ENCODE measurements at places on chromosomes 2 and 18.

- DNase-seq, result peak; percentile 88
Measured at GRCh38 chr18:45014047-45014501, 333.4 kb downstream of the SETBP1 start.

DNA sequence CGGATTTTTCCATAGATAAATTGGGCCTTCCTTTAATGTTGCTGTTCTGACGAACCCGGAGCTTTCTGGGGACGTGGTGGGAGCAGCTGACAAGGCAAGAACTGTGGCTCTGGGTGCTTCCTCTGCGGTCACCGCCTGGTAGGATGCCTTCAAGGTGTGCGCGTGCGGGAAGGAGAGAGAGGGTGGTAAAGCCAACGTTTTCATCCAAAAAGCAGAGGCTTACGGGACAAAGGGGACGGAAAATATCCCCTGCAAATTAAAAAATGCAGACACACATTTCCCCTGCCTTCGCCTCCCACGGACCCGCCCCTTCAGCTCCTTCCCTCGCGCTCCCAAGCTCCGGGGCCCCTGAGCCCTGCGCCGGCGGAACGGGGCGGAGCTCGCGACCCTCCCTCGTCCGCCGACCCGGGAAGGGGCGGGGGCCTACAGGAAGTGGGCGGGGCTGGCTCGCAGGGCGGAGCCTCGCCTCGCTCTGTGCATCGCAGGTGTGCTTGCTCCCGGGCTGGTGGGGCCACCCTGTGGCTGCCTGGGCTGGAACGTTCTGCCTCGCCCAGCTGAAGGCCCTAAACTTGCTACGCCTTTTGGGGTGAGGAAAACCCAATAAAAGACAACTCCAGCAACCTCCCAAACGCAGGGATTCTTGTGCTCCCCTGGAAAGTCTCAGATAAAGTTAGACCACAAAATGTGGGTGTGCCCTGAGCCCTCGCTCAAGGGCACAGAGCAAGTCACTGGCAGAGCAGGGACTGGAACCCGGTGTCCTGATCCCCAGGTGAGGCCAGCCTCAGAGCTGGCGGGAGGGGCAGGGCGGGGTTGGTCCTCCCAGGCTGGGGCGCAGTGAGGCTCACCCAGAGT lies 25.4 kb upstream of the SLC66A3 start:
- DNase-seq, result no peak

- no peak for DNase-seq
Measured at GRCh38 chr2:98901702-98902101, 34.3 kb downstream of the CRACDL start.

GRCh38 chr18:46461993-46462392 lies 195.0 kb downstream of the LOXHD1 start:
- no peak for DNase-seq

GRCh38 chr18:78309924-78310323 lies 669.7 kb upstream of the SALL3 start:
- DNase-seq, result no peak

DNA sequence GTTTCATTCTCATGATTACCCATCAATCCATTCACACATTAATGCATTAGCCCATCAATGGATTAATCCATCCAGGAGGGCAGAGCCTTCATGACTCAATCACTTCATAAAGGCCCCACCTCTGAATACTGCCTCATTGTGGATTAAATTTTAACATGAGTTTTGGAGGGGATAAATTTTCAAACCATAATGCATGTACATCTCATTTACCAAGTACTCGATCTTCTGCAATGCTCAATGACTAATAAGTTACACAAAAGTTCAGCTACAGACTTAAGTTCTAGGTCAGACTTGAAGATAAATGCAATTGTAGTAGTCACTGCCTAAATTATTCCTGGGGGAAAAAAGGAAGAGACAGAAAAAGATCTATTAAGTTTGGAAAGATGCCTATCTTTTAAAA lies 120.0 kb upstream of the OSR1 start:
- no peak for DNase-seq

DNA sequence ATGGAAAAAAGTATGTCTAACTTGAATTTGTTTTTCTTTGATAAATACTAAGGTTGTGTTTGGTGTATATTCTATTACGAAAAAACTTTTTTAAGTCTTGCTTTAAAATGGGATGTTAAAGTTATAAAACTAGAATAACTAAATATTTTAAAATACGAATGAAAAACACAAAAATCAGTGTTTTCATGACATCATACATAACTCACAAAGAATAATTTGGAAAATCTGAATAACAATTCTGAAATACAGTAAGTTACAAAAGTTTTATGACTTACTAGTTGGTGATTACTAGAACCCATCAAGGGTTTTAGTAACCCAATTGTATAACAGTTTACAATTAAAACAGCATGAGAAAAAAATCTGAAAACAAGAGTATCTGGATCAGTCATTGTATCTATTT lies 61.2 kb downstream of the PIGN start:
- no peak for DNase-seq

GRCh38 chr2:69305712-69306392 lies 81.2 kb downstream of the GFPT1 start:
- peak; percentile 28 for DNase-seq

DNA sequence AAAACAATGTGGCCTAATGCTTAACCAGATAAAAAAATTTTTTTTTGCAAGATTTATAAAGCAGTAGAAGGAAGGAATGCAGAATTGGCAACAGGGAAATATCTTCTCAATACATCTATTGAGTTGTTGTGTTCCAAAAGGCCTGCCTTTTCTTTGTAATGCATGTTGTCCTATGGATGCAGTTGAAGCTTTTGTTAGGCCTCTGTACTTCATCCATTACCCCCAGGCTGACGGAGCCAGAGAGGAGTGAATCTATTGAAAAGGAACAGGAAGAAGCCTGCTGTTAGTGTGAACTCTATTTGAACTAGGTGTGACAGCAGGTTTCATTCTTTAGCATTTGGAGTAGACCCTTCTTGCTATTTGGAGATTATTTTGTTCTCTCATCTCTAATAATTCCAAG lies 56.5 kb downstream of the MTX2 start:
- no peak for DNase-seq

DNA sequence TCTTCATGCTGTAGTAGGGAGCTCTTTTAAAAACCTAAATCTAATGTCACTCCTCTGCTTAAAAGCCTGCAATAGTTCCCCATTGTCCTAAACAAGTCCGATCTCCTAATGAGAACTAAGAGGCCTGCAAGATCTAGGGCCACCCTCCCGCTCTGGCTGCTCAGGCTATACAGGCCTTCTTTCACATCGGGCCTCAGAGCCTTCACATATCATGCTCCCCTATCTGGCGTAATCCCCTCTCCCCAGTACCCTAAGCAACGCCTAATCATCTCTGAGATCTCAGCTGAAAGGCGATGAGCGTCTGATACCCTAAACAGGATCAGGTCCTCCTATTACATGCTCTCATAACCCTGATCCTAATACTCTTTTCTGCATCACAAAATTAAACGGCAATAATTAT lies 1.9 kb downstream of the MAP4K3 start:
- DNase-seq, result peak; percentile 40

GRCh38 chr2:149483004-149483605 lies 104.5 kb downstream of the MMADHC start:
- DNase-seq, result peak; percentile 55

GRCh38 chr2:196475611-196476010 lies 163.9 kb upstream of the CCDC150 start:
- DNase-seq, result no peak

- DNase-seq, result peak; percentile 10
Measured at GRCh38 chr2:232088771-232089170, 127.3 kb downstream of the DIS3L2 start.

DNA sequence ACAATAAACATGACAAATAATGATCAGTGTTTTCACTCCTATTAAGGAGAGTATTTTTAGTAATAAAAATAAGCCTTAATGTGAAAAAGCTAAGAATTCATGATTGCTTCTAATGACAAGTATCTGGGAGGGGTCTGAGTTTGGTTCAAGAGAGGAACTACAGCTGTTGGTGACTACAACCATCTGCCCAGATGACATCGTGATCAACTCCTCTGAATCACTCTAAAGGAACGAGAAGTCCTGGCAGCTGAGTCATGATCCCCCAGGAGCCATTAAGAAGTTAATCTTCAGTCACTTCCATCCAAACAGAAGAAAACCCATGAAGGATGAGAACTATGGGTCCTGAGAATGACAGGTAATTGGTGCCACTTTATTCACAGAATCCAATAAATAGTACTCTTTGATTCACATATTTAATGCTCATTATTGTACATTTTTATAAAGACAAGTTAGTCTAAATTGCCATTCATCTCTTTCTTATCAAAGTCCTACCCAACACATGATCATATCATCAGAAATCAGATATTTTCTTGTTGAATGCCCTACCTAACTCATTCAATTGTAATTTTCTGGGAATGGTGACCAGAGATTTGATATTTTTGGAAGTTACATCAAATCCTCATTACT lies 6.8 kb downstream of the TFPI start:
- peak; percentile 97 for DNase-seq

DNA sequence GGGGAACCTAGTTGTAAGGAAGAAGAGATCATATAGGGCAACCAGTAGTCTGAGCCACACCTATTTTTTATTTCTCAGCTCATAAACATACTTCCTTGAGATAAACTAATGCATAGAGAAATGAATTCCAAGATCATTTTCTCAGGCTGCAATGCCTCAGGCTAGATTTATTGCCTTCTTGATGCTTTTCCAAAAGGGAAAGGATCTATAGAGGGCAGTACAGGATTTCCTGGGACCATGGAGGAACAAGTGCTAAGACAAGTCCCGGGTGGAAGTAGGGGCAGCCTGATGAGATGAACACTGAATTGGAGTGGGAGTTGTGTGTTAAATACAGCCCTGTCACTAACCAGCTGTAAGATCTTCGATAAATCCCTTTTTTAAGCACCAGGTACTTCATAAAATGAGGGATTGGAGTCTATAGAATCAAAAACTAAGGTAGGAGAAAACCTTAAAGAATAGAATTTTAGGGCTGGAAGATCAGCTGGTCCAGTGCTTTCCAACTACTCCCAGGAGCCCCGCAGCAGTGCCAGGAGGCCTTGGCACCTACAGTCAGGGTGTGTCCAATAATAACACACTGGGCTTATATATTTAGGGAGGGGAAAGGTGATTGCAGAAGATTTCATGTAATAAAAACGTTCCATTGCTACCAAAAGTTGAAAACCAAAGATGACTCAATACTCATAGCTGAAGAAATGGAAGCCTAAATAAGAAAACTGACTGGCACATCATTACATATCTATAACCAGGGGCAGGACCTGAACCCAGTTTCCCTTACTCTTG lies 58.1 kb downstream of the SERTAD2 start:
- peak; percentile 26 for DNase-seq

- no peak for DNase-seq
Measured at GRCh38 chr2:240301256-240301795, 134.1 kb upstream of the GPC1 start.

- no peak for DNase-seq
Measured at GRCh38 chr2:198700319-198700718, 757.4 kb downstream of the SATB2 start.

GRCh38 chr2:37654932-37655841 lies 16.3 kb downstream of the CDC42EP3 start:
- DNase-seq, result peak; percentile 76

DNA sequence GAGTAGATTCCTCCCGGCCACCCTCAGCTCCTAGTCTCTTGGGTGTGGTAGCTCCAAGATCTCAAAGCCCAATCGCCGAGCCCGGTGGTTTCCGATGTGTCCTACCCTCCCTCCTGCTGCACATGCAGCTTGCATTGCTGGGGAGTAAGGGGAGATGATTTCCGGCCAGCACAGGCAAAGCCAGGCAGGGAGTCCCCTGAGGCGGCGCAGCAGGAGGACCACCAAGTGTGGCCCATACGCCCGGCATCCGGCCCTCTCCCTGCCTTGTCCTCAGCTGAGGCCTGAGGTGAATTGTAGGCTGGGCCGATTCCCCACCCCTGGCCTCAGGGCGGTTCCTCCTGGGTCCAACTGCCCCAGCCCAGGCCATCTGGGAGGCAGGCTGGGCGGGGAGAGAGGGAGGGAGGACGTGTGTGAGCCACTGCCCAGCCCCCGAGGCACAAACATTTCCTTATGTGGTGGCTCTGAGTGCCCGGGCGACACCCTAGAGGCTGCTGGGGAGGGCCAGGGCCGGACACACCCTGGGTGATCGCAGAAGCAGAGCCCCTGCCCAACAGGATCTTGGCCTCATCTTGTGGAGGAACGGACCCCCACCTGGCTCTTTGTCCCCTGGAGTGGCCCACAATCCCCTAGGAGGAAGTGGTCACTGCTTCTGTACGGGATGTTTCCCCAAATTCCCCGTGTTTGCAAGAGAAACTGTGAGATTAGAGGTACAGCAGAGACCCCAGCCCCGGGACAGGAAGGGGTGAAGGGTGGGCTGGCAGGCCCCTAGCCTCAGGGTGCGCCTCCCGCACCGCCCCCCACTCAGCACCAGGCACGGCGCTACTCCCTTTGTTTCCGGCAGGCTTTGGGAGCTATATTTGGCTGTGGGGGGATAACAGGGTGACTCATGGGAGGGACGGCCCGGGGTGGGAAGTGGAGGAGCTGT lies 41.9 kb upstream of the PTMA start:
- DNase-seq, result peak; percentile 99

GRCh38 chr2:45748239-45748638 lies 96.8 kb downstream of the PRKCE start:
- peak; percentile 98 for DNase-seq

- no peak for DNase-seq
Measured at GRCh38 chr2:224970311-224970710, 72.0 kb downstream of the DOCK10 start.

DNA sequence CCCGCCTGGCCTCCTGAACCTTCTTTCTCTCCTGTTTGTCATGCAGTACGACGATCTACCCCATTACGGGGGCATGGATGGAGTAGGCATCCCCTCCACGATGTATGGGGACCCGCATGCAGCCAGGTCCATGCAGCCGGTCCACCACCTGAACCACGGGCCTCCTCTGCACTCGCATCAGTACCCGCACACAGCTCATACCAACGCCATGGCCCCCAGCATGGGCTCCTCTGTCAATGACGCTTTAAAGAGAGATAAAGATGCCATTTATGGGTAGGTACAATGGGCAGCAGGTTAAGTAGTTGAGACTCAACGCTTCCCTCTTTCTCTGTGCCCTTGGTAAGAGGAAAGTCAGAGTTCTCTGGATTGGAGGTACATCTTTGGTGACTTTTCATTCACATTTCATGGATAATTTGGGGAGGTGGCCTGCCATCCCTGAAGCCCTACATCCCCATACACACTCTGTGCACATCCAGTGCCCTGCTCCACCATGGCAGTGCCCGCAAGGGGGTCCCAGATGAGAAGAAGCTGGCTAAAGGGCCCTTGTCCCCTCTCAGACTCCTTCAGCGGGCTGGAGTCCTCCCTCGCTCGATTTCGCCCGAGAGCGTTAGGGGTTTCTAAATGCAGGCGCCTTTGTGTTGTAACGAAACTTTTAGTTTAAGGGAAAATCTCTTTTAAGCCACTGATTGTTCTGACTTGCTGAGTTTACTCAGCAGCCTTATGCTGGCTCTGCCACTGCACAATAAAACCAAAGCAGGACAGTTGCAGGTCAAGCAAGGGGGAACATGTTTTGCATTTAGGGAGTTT lies 3.0 kb downstream of the MEIS1 start:
- DNase-seq, result peak; percentile 53

- no peak for DNase-seq
Measured at GRCh38 chr18:8235894-8236293, 373.3 kb upstream of the RAB12 start.
